Kasumi-1 (cell line): ENCODE measurements at places on chromosomes 4 and X.

DNA sequence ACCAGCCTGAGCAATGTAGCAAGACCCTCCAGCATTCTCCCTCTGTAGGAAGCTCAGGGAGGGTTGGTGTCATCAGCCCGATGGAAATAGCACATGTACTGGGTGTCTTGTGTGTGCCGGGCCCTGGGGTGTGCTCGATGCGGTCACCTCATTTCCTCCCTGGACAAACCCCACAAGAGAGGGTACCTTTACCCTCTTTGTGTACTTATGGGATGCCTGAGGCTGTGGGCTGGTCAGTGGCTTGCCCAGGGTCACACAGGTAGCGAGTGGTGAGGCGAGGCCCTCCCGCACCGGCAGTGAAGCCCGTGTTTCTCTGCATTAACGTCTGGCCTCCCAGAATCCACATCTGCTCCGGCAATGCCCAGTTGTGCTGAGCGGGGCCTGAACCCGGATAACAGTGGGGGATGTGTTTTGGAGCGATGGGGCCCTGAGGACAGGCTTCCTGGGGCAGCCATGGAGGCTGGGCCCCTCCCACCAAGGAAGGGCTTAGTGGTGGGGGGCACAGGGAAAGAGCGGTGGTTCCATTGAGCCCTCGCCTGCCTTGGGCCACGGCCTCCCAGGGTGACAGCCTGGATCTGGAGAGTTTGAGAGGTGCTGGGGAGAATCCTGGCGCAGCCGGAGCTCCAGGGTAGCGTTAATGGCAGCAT, 8.1 kb downstream of the PSAPL1 start:
- DNase-seq = no peak

DNA sequence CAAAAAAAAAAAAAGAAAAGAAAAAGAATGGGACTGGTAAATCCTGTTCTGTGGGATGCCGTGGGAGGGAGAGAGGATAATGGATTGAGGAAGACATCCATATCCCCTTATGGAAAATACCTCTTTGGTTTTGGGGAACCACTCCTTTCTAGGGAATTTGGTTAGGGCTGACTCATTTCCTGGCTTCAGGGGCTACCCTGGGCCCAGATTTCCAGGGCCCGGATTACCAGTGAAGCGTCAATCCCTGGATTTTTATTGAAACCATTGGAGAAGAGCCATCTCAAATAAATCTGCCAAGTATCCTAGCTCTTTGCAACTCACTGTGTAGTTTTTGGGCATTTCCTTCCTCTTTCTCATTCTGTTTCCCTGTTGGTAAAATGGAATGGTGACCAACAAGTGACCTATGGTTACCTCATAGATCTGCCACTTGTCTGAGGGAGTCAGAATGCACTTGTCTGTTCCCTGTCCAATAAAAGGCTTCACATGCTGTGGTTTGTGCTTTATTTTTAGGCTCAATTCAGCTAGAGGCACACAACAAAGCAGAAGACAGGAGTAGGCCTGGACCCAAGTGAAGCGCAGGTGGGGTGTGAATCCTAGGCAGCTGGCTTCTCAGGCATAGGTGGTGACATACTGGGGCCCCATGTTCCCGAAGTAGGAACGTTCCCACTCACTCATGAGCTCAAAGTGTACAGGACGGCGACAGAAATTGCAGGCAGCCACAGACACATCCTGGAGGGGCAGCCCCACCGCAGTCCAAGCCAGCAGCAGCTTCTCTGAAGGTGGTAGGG, 8.6 kb downstream of the APEX2 start:
- DNase-seq = peak; percentile 13

DNA sequence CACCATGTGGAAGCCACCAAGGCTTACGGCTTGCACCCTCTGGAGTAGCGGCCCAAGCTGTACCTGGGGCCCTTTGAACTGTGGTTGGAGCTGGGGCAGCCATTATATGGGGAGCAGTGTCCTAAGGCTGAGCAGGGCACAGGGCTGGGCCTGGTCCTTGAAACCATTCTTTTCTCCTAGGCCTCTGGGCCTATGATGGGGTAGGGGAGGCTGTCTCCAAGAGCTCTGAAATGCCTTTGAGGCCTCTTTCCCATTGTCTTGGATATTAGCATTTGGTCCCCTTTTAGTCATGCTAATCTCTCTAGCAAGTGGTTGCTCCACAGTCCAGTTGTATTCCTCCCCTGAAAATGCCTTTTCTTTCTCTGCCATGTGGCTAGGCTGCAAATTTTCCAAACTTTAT, 96.4 kb upstream of the ARX start:
- DNase-seq = no peak

GRCh38 chr4:76233529-76233928, 18.0 kb upstream of the FAM47E start:
- no peak for DNase-seq

DNA sequence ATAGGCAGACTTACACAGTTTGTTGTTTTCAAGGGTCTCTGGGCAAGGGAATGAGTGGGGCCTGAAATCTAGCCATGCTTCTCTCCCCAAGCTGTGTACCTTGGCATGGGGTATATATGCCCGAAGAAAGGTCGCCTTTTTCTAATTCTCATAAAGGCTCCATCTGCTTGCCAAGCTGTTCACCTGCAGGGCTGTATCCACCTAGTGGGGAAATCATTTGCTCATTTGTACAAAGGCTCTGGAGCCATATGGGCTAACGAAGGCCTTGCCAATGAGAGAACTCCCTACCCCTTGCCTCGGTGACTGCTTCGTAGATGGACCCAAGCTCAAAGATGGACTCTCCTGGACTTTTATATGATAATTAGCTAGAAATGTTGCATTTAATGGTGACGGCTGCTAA, 1097.0 kb downstream of the PDHA2 start:
- no peak for DNase-seq

- no peak for DNase-seq
Measured at GRCh38 chr4:178275671-178276360, 833.6 kb upstream of the AGA start.

DNA sequence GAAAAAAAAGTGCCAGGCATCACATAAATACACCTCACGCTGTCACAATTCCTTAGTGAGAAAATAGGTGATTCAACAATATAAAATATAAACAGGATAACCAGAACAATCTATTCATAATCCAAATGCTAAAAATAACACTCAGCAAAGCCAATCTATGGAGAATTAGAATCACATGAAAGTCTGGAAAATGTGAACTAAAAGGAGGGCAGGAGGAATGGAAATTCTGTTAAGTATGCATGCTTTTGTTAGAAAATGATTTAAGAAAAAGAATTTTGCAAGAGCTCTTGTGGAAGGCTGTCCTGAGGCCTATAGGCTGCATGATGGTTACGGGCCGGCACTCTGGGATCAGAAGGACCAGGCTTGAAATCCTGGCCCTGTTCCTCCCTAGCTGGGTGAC, 70.6 kb upstream of the PROM1 start:
- no peak for DNase-seq

- DNase-seq = no peak
Measured at GRCh38 chr4:69497886-69498395, 2.2 kb upstream of the UGT2B4 start.

DNA sequence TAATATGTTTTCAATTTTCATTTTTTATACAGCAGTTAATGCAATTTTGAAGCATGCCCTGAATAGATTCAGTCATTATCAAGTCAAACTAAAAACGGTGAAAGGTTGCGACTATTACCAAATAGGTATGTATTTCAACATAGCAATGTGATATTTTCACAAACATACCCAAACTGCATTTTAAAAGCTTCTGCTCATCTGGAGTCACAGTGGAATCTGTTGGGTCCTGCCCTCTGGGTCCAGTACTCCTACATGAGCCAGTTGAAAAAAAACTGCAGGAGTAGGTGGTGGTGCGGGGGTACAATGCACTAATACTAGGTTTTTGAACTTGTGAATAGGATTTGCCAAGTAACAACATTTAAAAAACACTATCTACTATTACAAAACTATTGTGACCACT, 938 bp downstream of the GPR34 start:
- DNase-seq = no peak

DNA sequence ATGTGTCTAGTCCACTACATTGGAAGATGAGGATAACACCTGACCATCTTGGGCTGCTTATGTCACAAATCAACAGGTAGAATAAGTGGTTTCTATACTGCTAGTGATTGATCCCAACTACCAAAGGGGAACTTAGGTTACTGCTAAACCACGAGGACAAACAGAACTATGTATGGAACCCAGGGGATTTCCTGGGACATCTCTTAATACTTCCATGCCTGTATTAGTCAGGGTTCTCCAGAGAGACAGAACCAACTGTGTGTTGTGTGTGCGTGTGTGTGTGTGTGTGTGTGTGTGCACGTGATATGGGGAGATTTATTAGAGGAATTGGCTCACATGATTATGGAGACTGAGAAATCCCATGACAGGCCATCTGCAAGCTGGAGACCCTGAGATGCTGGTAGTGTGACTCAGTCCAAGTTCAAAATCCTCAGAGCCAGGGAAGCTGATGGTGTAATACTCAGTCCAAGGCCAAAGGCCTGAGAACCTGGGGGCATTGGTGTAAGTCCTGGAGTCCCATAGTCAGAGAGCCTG, 16.2 kb upstream of the AFF1 start:
- DNase-seq = no peak

DNA sequence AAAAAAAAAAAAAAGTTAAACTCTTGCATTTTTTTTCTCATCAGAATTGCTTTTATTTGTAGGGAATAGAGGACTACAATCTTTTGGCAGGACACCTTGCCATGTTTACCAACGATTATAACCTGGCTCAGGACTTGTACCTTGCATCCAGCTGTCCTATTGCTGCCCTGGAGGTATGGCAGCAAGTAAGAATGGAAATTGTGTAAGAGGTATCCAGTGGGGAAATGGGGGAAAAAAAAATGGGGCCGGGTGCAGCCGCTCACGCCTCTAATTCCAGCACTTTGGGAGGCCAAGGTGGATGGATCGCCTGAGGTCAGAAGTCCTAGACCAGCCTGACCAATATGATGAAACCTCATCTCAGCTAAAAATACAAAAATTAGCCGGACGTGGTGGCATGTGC, 49.8 kb downstream of the WDR19 start:
- no peak for DNase-seq
